ENCODE measurements at places on chromosomes 2 and 18.

GRCh38 chr18:76405280-76405679 is 89.8 kb downstream of the ZNF516 start:
- DNase-seq: no peak

DNA sequence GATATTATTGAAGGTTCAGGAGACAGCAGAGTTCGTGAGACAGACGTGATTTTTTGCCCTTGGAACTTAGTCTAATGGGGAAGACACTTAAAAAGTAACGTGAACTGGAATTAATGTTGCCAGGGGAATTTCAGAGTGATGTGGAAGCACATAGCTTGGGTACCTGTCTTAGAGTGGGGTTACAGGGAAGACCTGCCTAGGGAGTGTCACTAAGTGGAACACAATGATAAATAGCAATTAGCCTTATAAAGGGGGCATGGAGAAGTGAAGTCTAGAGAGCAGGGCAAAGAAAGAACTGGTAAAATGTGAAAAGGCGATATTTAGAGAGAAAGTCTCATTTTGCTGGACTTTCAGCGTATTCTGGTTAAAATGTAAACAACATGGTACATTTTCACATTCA is 306.0 kb upstream of the TCF4 start:
- no peak for DNase-seq

- no peak for DNase-seq
Measured at GRCh38 chr18:48655508-48655907, 116.7 kb downstream of the CTIF start.

DNA sequence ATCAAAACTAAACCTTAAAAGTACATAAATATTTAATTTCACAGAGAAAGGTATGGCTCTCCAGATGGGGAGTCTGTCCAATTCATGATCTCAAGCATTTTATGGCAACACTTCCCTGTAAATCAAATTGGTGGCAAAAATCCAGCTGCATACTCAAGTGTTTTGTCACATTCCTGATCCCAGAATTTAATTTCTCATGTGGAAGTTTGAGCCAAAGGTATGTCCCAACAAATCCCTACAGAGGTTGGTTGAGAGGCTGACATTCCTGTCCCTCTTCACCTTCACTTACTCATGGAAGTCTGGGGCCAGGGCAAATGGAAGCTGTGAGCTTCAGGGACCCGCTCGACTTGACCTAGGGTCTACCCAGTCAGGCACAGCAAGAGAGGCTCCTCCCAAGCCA is 17.7 kb downstream of the KLF7 start:
- DNase-seq: no peak

DNA sequence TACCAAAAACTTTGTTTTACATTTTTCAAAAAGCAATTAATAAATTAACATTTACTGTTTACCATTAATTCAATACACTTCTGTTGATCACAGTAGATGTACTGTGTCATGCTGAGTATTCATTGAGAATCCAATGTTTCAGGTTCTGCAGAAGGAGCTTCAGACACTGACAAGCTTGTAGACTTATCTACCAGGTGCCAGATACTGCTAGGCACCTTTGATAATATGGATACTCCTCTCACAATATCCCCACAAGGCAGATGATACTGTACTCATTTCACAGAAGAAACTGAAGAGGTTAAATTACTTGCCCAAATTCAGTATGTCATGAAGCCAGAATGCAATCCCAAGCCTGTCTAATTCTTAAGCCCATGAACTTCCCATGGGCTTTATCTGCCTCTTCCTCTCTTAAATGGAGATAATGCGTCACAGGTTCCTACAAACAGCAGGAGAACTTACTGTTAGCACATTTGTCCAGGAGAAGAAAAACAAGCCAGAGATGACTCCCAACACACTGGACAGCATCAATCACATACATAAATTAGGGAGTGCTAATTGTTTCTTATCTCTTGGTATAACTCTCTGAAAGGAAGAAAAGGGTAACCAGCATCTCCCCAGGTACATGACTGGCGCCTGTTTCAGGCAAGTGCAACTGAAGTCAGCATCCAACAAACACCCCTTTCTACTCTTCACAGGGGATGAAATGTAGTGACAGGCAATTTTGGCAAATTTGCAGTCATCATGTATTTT is 27.4 kb downstream of the ITSN2 start:
- no peak for DNase-seq

DNA sequence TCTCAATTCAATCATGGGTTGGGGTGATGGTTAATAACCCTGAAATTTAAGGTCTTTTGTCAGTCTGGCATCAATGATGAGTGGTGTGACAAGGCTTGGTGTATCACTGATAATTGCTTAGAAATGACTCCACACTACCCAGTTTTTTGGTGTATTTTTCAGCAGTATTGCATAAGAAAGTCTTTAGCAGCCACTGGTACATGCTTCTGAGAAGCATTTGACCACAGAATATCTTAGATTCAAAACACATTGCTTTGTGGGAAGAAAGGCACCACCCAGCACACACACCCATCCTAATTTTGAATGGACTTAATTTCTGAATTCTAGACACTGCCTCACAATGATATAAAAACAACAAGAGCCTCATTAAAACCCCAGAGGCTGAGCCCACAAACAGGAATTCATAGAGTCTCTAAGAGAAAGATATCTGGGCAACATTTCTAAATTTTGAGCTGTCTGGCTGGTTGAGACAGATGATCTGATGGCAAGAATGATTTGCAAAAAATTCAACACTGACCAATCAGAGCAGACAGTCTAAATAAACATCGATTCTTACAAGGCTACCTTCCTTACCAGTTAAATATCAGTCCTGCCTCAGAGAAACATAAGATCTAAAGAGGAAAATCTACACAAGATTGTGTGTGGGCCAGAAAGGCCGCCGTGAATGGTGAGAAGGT is 114.7 kb upstream of the CYP1B1 start:
- DNase-seq: no peak

DNA sequence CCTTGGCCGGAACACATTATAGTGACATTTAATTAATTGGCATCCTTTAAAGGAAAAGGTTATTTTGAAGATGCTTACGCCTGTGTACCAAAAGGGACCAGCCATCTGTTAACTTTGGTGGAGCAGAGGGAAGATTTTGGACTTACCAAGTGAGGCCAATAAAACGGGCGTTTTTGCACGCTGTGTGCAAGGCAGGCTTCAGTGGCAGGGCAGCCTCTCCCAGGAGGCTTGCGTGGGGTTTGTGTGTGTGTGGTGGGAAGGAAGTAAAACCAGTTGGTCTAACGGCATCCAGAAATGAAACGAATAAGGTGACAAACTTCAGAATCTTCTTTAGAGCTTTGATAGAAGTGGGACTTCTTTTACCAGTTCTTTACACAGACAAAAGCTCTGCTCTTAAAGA is 191.7 kb downstream of the PRKCE start:
- DNase-seq: no peak

GRCh38 chr2:152701198-152701597 is 16.1 kb downstream of the PRPF40A start:
- DNase-seq: no peak

All from NCI-H1436 (cell line).